ENCODE measurements at places on chromosomes 3 and 15.

GRCh38 chr15:52295421-52296001 is at the start of gene MYO5C:
Gene MYO5C, minus strand, starts transcription at chr15:52295804. Its CDS starts 168 bp downstream, at chr15:52295636.
- H3K27ac ChIP-seq = no peak within 1 kb of the TSS
- H3K27me3 ChIP-seq = peaks cover 4% of the 10 kb centered on the region
- peak; percentile 93 for DNase-seq
- peak within 1 kb of the TSS; percentile 85 for H3K4me3 ChIP-seq
- H3K4me1 ChIP-seq = no peaks in the 10 kb centered on the region

- no peaks in the 10 kb centered on the region for H3K36me3 ChIP-seq
- H3K27me3 ChIP-seq = peaks cover 2% of the 10 kb centered on the region
- DNase-seq = no peak
- H3K4me3 ChIP-seq = no peak overlapping the region
- H3K27ac ChIP-seq = peak overlapping the region; percentile 55
Measured at GRCh38 chr3:23987356-23987755, 42.3 kb downstream of the NR1D2 start.

DNA sequence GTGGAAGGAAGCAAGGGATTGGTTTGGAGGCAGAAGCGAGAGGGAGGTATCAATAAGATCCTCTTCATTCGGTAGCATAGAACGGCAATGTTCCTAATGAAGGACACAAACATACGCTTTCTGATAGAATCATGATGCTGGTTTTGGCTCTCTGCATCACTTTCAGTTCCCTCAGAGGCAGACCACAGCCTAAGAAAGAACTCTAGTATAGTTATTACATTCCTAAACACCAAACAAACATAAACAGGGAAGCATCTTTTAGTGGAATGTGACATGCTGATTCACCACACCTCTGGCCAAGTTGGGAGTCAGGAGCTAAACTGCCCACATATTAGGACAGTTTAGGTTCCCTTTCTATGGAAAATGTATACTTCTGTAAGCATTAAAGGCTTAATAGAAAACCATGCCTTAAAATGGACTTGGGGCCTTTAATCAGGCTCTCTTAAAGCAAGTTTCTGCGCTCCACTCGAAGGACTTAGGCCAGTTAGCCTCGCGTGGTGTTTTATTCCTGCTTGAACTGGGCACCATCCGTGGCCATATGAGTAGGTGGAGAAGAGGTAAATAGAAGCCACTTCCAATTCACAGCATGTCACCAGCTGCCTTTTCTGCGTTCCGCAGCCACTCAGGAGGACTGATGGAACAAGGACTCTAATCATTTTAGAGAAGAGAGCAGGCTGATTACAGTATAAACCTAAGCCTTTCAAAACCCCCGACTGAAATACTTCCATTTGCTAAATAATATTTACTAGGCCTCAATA is 53.7 kb downstream of the CD47 start:
- H3K36me3 ChIP-seq = no peaks in the 10 kb centered on the region
- H3K27ac ChIP-seq = no peak overlapping the region
- no peak for DNase-seq
- peaks cover 12% of the 10 kb centered on the region for H3K4me1 ChIP-seq
- H3K4me3 ChIP-seq = no peak overlapping the region

GRCh38 chr3:73228437-73228836 is 167.0 kb downstream of the EBLN2 start:
- peaks cover 2% of the 10 kb centered on the region for H3K4me1 ChIP-seq
- H3K27me3 ChIP-seq = no peaks in the 10 kb centered on the region
- no peak overlapping the region for H3K4me3 ChIP-seq
- no peak overlapping the region for H3K27ac ChIP-seq

DNA sequence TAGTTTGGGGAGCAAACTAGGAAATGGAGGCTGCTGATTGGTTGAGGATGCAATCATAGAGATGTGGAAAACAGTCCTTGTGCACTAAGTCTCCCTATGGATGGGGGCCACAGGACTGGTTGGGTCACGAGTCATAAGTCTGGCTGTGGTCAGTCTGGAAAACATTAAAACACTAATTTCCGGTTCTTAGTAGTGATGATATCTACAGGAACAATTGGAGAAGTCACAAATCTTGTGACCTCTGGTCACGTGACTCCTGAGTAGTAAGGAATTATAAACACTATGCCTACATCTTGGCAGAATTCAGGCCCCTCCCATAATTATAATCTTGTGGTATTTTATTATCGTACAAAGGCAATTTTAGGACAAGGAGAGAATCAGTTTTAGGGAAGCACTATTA is 317.3 kb upstream of the ARPP21 start:
- DNase-seq = no peak
- H3K36me3 ChIP-seq = no peaks in the 10 kb centered on the region

- no peak overlapping the region for H3K4me3 ChIP-seq
- DNase-seq = no peak
- no peak overlapping the region for H3K27ac ChIP-seq
Measured at GRCh38 chr3:141306922-141307321, 61.4 kb upstream of the ZBTB38 start.

GRCh38 chr15:59208613-59209249 is 2.1 kb downstream of the LDHAL6B start:
- no peaks in the 10 kb centered on the region for H3K4me1 ChIP-seq
- peaks cover 45% of the 10 kb centered on the region for H3K36me3 ChIP-seq
- no peak overlapping the region for H3K27ac ChIP-seq
- no peak for DNase-seq
- peaks cover 4% of the 10 kb centered on the region for H3K27me3 ChIP-seq

GRCh38 chr15:92322566-92323355 is 70.9 kb upstream of the ST8SIA2 start:
- no peaks in the 10 kb centered on the region for H3K36me3 ChIP-seq
- DNase-seq = no peak
- no peak overlapping the region for H3K27ac ChIP-seq
- H3K27me3 ChIP-seq = peaks cover 8% of the 10 kb centered on the region
- H3K4me3 ChIP-seq = no peak overlapping the region

DNA sequence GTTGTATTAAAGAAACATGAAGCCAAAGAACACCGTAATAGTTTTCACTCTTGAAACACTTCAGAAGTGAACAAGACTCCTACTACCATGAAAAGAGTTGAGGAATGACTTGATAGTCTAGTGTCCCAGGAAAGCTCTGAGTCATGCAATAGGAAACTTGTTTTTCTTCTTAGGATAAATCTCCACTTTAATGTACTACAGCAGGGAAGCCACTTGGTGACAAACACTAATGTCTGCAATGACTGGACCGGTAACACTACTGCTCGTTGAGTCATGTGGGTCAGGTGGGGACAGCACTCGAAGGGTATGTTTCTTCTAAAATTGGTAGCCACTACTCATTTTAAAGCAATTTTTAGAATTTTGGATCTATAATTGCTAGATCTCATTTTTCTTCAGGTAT is 291.7 kb upstream of the CNTN3 start:
- H3K27me3 ChIP-seq = no peaks in the 10 kb centered on the region
- no peaks in the 10 kb centered on the region for H3K36me3 ChIP-seq
- H3K27ac ChIP-seq = no peak overlapping the region
- no peak overlapping the region for H3K4me3 ChIP-seq

DNA sequence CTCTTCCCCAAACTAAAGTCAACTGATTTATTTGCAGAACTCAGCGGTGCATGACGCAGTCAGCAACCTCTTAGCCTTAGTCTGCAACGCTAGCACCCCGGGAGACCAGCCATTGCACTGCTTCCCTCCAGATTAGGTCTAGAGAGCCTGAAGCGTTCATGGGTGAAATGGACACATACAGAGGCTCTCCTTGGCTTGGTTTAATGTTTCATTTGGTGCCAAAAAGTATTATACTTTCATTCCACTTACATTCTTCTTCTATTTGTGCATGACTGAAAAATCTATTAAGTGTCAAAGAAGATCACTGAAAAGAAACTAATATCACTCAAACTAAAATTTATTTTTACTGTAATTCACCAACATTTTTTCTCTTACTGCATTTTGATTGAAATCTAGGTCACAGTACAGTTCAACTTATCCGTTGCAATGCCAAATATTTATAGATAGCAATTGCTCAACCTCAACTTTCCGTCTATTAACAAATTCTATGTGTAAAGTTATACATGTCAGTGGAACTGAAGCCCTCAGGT is 116.2 kb downstream of the ROBO1 start:
- no peaks in the 10 kb centered on the region for H3K36me3 ChIP-seq
- DNase-seq = no peak
- H3K27me3 ChIP-seq = no peaks in the 10 kb centered on the region

DNA sequence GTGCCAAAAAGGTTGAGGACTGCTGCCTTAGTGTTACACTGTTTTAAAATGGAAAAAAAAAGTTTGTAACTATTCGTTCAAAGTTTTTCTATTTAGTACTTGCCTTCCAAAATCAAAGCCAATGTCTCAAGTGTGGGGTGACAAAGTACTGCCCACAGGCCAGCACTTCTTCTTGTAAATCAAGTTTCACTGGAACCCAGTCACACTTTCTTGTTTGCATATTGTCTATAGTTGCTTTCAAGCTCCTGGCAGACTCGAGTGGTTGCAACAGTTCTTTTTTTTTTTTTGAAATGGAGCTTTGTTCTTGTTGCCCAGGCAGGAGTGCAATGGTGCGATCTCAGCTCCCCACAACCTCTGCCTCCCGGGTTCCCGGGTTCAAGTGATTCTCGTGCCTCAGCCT is 75.3 kb upstream of the RPL35A start:
- H3K27ac ChIP-seq = no peak overlapping the region
- H3K36me3 ChIP-seq = peaks cover 54% of the 10 kb centered on the region
- H3K4me1 ChIP-seq = peaks cover 9% of the 10 kb centered on the region
- no peak overlapping the region for H3K4me3 ChIP-seq
- H3K27me3 ChIP-seq = no peaks in the 10 kb centered on the region
- no peak for DNase-seq

DNA sequence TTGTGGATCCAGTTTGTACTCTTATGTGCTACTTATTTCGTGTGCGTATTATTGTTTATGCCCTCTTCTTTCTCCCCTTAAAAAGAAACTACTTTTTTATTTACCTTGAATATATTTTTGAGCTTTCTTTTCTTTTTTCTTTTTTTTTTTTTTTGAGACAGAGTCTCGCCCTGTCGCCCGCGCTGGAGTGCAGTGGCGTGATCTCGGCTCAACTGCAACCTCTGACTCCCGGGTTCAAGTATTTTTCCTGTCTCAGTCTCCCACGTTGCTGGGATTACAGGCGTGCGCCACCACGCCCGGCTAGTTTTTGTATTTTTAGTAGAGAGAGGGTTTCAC is 1.5 kb downstream of the SLC25A38 start:
- peaks cover 4% of the 10 kb centered on the region for H3K27me3 ChIP-seq
- H3K4me1 ChIP-seq = peaks cover 24% of the 10 kb centered on the region
- DNase-seq = no peak
- H3K27ac ChIP-seq = no peak overlapping the region

DNA sequence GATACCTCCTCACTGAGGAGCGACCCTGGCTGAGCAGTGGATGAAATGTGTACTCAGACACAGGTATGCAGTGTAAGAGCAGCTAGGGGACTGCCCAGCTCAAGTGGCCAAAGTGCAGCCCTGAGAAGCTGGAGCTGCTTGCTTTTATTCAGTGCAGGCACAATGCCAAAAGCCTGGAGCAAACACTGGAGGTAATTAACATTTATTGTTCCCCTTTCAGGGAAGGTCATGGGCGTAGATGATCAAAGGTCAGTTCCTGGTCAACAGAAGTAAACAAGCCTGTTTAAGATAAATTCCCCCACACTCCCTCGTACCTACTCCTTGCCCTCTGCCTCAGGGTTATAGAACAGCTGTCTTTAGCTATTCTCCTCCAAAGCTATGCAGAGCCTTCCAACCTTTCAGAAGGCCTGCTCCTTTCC is 17.5 kb downstream of the PLA2G4F start:
- H3K27ac ChIP-seq = no peak overlapping the region
- DNase-seq = no peak
- peaks cover 10% of the 10 kb centered on the region for H3K36me3 ChIP-seq
- H3K27me3 ChIP-seq = peaks cover 5% of the 10 kb centered on the region

- no peaks in the 10 kb centered on the region for H3K36me3 ChIP-seq
- H3K27me3 ChIP-seq = no peaks in the 10 kb centered on the region
Measured at GRCh38 chr3:138245026-138245425, 57.9 kb downstream of the ARMC8 start.

GRCh38 chr15:65083262-65083701 is 6.7 kb downstream of the KBTBD13 start:
- DNase-seq = no peak
- H3K36me3 ChIP-seq = peaks cover 4% of the 10 kb centered on the region
- H3K27ac ChIP-seq = no peak overlapping the region
- H3K4me1 ChIP-seq = peaks cover 27% of the 10 kb centered on the region

DNA sequence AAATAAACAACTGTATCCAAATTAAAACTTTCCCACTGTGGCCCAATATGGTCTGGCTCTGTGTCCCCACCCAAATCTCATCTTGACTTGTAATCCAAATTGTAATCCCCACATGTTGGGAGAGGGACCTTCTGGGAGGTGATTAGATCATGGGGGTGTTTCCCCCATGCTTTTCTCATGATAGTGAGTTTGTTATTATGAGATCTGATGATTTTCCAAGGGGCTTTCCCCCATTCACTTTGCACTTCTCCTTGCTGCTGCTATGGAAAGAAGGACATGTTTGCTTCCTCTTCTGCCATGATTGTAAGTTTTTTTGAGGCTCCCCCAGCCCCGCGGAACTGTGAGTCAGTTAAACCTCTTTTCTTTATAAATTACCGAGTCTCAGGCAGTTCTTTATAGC is 55.0 kb downstream of the MINDY4B start:
- H3K27ac ChIP-seq = no peak overlapping the region
- H3K4me1 ChIP-seq = no peaks in the 10 kb centered on the region
- H3K27me3 ChIP-seq = no peaks in the 10 kb centered on the region
- no peak overlapping the region for H3K4me3 ChIP-seq
- no peaks in the 10 kb centered on the region for H3K36me3 ChIP-seq

- DNase-seq = no peak
- peaks cover 39% of the 10 kb centered on the region for H3K36me3 ChIP-seq
- peak overlapping the region; percentile 100 for H3K4me3 ChIP-seq
- peaks cover 28% of the 10 kb centered on the region for H3K27me3 ChIP-seq
Measured at GRCh38 chr3:129605922-129606635, 397 bp downstream of the PLXND1 start.

DNA sequence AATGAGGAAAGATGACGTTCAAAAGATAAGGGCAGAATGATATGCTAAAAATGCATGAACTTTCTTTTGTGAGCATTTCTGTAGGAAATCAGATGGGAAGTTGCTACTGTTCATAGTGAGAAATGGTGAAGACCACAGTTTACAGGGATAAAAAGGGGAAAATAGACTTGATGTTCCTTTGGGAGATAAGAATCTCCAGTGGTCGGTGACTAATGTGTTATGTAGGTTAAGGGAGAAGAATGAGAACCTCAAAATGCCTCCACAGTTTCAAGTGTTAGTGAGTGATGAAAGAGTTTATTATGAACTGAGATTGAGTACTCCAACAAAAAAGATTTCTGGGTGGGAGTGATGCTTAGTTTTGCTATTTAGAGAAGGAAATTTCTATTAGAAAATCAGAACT is 247.2 kb downstream of the LSAMP start:
- no peaks in the 10 kb centered on the region for H3K4me1 ChIP-seq
- no peaks in the 10 kb centered on the region for H3K27me3 ChIP-seq
- H3K27ac ChIP-seq = no peak overlapping the region
- no peak overlapping the region for H3K4me3 ChIP-seq
- no peak for DNase-seq
- no peaks in the 10 kb centered on the region for H3K36me3 ChIP-seq

DNA sequence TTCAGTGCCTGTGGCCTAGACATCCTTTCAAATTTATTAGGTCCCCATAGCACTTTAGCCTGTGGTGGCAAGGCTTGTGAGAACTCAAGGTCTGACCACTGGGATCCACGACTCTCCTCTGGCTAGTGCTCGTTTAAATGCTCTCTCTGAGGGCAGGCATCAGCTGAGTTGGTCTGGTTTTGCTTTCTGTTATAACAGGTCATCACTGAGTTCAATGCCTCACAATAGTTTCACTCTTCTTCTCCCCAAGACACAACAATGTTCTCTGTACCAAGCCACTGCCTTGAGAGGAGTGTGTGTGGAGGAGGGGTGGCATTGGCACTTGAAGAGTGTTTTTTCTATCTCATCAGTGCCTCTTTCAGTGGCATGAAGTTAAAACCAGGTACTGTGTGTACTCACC is 7.6 kb downstream of the OR5K4 start:
- H3K4me1 ChIP-seq = no peaks in the 10 kb centered on the region
- no peaks in the 10 kb centered on the region for H3K27me3 ChIP-seq
- DNase-seq = no peak
- H3K27ac ChIP-seq = no peak overlapping the region

All from endothelial cell (in vitro differentiated cells).